ENCODE measurements at places on chromosomes 16 and 17.

DNA sequence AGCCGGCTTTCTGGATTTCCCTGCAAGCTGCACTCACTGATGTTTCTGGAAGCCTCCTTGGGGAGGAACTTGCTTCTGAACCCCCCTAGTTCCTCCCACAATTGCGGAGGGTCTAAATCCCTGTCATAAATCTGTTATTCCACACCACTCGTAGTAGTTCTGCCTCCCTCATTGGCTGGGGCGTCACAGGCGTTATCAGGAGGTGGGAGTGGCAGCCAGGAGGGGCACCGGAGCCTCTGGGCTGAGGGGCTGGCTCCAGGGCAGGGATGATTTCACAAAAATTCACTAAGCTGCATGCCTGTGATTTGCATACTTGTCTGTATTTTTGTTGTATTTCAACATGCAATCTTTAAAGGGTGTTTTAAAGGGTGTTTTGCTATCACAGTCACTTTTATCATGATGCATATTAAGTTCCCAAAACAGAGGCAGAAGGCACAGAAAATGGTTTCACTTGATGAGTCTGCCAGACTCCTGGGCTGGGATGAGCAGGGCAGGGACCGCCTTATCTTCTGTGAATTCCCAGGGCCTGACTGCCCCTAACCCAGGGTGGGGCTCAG is 176.2 kb upstream of the FOXF1 start:
- DNase-seq, result no peak

DNA sequence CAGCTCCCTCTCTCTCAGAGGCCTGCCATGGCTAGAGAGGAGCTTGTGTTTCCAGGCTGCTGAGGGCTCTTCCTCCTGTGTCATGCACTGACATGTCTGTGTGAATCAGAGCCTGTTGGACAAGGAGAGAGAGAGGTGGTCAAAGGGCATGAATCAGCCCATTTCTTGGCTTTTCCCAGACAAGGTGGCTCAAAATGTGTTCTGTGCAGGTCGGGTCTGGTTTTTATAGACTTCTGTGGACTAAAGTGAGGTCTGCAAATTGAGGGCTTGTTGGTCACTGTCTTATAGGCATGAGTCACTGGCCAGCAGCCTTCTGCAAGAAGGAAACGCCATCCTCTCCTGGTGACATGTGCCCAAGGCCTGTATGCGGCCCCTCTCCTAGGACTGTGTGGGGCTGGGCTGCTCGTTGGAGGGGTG is 97.9 kb downstream of the FOXL1 start:
- DNase-seq, result no peak

- DNase-seq, result no peak
Observed at GRCh38 chr16:56094231-56094630, 97.1 kb upstream of the GNAO1 start.

GRCh38 chr16:4734730-4735535 is 596 bp downstream of the DNAAF8 start:
- DNase-seq, result peak; percentile 93

DNA sequence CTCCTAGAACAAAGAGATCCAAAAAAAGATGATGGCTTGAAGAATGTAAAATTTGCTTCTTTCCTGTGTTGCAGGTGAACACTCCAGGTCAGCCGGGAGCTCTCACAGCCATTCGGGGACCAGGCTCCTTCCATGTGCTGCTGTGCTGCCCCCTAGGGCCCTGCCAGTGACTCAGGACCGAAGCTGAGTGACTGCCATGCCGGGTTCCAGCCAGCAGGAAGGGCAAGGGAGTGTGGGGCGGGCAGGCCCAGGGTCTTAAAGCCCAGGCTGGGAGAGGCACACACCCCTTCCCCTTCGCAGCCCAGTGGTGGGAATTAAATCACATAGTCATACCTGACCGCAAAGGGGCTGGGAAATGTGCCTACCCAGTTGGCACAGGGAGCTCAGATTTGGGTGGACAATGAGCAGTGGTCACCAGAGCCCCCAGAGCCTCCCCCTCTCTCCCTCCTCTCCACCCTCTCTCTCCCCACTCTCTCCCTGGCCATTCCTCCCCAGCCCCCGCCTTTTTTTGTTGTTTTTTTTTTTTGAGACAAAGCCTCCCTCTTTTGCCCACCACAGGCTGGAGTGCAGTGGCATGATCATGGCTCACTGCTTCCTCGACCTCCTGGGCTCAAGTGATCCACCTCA is 11.5 kb downstream of the EPOP start:
- DNase-seq, result no peak

DNA sequence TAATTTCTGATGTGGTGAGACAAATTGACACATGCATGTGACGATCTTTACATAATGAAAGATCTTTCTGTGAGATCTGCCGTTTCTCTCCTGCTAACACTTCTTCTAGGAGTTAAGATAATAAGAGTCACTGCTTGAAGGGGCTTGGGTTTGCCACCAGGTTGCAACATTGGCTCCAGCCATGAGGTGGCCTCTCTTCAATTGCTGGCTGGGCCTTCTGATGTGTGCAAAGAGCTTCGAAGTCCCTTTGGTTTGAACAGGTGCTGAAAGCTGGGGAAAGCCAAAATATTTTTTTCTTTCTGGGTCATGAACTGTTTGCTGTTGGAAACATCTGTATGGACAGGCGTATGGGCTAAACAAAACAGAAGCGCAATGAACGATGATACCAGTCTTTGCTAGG is 204.1 kb upstream of the SALL1 start:
- no peak for DNase-seq

DNA sequence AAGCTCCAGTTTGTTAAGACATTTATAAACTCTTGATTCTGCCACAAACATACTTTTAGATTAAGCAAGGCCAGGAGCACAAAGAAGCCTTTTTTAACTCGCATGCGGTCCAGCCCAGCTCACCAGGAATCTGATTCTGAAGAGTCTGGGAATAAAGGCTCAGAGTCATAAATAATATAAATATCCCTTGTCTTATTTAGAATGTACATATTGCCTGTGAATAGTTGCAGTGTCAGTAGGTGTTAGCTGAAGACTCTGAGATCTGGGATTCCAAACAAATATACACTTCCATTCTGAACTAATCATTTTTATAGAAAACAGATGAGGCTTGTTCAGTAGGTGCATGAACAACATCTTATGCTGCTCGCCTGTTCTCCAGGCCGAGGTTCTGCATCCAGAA is 59.1 kb upstream of the ELAC2 start:
- no peak for DNase-seq

- no peak for DNase-seq
Observed at GRCh38 chr17:62321451-62321850, 58.9 kb upstream of the EFCAB3 start.

DNA sequence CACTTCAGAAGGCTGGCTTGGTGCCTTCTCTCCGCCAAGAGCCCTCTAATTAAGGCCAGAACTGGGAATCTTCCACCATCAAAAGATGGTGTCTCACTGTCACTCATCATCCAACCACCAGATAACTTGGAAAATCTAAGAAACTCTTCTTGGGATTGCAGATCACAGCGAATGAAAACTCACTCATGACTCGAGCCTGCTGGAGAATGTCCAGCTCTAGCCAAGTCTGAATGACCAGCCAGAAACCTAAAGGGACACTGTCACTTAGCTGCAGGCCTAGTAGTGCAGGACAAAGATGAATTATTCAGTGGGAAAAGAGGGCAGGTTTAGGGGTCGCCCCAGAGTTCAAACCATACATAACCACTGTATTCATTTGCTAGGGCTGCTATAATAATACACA is 107.8 kb downstream of the XYLT1 start:
- DNase-seq, result no peak

- DNase-seq, result no peak
Observed at GRCh38 chr17:7916808-7917207, 719 bp upstream of the RNF227 start.

All from stimulated activated CD8-positive, alpha-beta memory T cell treated with anti-CD3 and anti-CD28 coated beads, Interleukin-4, amount 100 ng/mL, for 1 hour (primary cell).